ENCODE measurements at places on chromosomes 4 and X.
A peak's percentile ranks its signal among the peaks of the same experiment; 100 is the strongest.

GRCh38 chr4:185529413-185529812, 5.9 kb downstream of the PDLIM3 start:
- no peak for DNase-seq

GRCh38 chrX:5976332-5976731, 252.3 kb downstream of the NLGN4X start:
- no peak for DNase-seq

- no peak for DNase-seq
Observed at GRCh38 chr4:3336382-3337356, 43.8 kb downstream of the RGS12 start.

DNA sequence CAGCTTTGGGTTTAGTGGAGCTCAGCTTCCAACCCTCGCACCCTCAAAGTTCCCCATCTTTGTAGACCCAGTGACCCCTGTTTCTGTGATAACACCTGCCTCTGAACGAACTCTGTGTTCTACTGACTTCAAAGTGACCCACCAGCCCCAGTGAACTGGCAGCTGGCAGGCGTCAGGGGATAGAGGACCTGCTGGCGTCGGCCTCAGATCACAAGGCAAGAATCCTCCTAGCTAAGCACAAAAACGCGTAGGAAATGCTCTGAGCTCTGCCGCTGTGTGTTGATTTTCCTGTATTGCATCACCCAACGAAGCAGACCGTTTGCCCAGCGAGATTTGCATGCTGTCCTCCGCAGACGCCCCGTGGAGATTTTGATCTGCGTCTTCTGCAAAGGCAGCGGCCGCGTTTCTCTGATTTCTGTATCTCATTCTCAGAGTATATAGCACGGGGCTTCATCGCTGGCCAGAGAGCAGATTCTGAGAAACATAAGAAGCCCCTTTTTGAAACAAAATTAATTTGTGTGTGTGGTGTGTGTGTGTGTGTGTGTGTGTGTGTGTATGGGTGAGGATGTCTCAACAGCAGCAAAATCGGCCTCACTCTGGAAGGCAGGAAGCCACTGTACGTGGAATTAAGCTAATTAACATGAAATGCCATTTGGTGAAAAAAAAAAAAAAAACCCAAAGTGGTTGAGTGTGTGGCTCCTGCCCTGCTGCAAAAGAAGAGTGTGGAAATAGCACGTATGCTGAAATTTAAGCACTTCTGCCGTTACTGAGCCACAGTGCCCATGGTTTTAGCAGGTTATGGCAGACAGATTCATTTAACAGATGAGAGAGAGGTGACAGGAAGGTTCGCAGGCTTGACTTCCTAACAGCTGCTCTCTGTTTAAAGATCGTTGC, 29.2 kb upstream of the ASMTL start:
- no peak for DNase-seq

DNA sequence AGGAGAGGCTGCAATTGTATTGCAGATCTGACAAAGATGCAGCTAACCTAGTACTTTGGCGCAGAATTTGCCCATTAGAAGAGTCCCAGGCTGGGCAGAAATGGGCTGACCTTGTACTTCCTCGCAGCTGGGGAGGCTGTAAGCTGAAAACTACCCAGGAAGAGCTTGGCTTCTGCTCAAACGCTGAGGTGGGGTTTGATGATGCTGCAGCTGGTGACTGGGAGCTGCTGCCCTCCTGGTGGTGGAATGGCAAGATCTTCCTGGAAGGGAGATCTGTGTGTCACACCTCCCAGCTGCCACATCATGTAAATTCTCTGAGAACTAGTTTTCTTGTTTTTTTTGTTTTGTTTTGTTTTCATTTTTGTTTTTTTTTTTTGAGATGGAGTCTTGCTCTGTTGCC, 17.4 kb downstream of the CCNG2 start:
- DNase-seq = no peak

- DNase-seq = no peak
Observed at GRCh38 chr4:1728061-1728980, 7.0 kb downstream of the TACC3 start.

GRCh38 chrX:13693341-13693961, 4.5 kb downstream of the RAB9A start:
- DNase-seq = no peak

DNA sequence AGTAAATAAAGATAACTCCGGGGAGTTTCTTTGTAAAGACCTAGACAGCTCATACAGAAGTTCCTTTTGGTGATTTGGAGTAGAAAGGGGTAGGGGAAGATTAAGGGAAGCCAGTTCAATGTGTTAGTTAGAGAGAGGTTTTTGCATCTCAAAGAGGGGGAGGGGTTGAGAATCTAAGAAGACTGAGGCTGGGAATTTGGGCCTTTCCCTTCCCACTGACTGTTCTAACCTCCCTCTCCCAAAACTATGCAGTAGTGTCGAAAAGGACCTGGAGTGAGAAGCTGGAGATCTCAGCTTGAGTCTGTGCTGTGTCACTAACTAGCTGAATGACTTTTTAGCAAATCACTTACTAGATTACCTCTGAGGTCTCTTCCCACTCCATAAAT, 55.7 kb upstream of the CCDC160 start:
- DNase-seq = no peak

DNA sequence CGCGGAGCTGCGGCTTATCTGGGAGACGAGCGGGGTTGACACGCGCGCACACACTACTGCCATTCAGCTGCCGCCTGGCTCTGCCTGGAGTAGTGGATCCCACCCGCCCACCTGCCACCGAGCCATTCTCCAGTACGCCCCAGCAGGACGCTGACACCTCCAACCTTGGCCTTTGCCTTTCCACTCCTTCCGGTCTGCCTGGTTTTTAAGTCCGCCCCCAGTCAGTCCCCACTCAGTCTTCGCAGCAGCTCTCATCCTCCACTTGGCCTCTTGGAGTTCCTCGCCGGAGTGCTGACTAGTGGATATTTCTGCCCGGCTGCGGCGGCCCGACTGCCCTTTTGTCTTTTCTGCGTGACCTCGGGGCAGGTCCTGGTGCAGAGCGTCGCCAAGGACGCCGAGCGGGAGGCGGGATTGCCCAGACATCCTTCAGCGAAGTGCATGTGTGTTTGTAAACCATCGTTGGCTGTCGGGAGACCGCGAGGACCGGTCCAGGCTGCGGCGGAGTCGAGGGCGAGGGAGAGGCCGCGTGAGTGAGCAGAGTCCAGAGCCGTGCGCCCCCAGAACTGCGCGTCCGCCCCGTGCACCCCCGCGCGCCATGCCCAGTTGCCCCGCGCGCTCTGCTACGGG, 1.1 kb downstream of the SLIT2 start:
- no peak for DNase-seq

DNA sequence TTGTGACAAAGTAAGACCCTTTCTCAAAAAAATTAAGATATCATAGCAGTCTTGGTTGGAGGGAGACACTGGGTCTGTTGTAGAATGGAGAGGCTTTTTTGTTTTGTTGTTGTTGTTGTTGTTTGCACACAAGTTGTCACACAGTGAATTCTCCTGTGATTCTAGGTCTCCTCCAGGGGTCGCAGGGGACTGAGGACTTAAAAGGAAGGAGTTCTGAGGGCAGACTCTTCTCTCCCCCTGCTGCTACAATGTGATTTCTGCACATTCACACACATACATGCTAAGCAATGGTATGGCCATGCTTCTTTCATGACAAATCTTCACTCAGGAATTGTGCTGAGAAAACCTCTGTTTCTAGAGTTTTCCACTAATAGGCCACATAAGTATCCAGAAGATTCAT, 71.1 kb downstream of the ZNF732 start:
- no peak for DNase-seq

DNA sequence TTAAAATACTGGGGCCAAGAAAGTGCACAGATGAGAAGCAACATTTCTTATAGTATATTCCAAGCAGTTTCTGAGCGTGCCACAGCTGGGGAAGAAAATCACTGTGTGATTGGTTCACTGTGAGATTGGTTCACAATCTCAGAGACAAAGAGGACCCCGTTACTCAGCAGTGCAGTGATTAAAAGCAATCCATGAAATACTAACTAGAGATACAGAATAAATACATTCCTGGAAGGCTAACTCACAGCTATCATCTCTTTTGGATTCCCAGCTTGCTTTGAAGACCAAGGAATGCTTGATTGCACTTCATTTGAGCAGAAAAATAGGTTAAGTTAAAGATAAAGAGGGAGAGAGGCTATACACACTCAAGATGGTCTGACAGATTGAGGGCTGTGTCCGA, 132.1 kb upstream of the RAPGEF2 start:
- no peak for DNase-seq

GRCh38 chr4:80999943-81000342, 30.6 kb upstream of the BMP3 start:
- no peak for DNase-seq

DNA sequence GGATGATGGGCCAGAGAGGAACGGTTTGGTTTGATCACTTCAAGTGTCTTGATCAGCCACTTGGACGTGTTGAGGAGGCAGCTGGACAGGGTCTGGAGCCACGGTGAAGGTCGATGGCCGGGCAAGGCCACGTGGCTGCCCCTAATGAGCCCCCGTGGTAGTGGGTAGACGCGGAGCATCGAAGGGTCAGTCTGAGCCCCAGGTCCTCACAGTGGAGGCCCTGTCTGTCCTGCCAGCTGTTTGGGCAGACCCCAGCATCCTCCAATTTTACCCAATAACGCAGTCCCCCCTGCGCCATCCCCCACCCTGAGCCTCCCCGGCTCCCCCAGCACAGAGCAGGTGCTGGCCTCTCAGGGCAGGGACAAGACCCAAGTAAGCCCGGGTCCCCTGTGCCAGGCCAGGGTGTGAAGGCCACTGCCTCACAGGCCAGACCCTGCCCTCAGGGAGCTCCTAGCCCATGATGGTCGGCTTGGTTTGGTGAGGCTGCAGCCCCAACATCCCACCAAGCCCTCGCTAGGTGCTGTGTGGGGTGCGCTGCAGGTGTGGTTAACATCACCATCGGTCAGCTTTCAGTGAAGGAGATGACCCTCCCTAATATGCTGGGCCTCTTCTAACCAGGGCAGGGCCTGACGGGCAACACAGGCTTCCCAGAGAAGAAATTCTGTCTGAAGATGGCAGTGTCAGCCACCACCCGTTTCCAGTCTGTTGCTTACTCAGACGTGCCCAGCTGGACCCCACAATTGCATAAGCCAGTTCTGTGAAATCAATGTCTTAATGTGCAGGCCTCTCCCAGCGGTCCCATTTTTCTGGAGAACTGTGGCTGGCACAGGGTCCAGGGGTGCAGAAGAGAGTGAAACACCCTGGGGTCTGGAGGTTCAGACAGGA, 40.5 kb upstream of the NKX1-1 start:
- no peak for DNase-seq

DNA sequence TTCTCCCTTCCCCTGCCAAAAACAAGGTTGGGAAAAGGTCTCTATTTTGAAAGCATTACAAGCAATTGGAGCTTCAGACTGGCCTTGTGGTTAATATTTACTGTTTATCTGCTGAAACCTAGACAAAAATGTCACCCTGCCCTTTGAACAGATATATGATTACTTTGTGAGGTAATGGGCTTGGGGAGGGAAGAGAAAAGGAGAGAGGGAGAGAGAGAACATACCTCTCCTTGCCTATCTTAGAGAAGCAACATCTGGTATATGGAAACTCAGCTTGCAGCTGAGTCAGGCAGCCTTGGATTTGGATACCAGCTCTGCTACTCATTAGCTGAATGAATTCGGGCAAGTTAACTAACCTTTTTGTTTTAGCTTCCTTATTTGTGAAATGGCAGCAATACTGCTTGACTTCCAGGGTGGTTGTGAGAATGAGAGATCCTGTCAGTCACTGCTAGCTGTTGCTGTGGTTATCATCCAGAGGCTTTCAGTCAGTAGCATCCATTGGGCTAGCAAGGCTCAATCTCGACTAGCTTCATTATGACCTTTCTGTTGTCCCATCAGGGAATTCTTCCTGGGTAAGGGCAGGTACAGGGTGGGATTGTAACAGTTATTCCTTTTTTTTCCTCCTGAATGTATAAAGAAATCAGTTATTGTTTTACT, 41.1 kb downstream of the ZFX start:
- no peak for DNase-seq

DNA sequence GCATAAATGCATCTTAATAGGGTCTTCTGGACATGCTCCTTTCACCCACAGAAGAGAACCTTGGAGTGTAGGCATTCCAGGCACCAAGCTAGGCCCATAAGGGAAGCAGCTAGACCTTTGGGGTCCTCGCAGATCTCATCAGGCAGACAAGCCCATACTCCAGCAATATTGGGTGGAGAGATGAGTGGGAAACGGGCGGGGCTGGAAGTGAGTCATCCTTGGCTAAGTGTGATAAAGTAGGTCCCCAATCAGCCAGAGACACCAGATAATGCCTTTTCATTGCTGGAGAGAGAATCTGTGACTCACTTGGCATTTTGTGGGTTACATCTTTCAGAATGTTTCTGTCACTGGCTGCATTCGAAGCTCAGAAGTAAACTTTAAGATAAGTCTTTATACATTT, 133.3 kb upstream of the MBNL3 start:
- no peak for DNase-seq

DNA sequence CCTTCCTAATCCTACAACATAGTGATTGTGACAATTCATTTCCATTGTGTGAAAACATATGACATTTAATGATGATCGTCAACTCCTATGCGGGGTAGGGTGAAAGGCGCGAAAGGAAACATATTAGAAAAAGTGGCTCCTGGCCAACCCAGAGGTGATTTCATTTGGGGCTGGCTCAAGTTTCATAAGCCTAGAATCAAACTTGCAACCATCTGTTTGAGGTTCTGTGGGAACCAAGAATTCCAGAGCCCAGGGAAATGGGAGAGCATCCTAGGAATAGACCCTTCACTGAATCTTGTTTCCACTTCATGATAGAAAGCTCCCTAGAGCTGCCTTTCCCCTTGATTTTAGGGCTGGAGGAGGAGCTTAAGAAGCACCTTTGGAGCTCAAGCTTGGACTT, 101.3 kb upstream of the EGFL6 start:
- DNase-seq = no peak

GRCh38 chr4:125393825-125394224, 79.1 kb downstream of the FAT4 start:
- DNase-seq = no peak

DNA sequence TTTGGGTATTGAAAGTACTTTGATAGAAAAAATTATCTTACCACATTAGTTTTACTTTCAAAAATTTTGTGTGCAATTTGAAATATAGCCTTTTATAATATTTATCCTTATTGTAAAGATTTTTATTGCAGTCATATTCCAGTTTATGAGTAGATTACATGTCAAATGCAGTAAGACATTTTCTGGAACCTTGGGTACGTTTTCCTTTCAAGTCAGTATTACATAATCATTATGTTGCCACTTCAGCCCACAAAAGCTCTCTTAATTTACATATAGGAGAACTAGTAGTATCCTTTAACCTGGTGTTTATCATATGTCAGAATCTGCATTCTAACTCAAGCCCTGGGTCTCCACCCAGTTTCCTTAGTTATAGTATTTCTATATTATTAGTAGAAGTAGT, 98.5 kb downstream of the CENPC start:
- no peak for DNase-seq

GRCh38 chr4:57442831-57443291, 332.7 kb upstream of the IGFBP7 start:
- peak; percentile 31 for DNase-seq

- no peak for DNase-seq
Observed at GRCh38 chr4:38671592-38671940, 7.6 kb downstream of the KLF3 start.

- no peak for DNase-seq
Observed at GRCh38 chrX:30620125-30620524, 33.1 kb upstream of the GK start.

GRCh38 chrX:73214426-73215094, at the start of gene NAP1L2:
Gene NAP1L2 (minus strand): TSS chrX:73214851. CDS start chrX:73214492, 359 bp downstream.
- DNase-seq = peak; percentile 8

GRCh38 chr4:113998079-113998478, 18.6 kb upstream of the ARSJ start:
- DNase-seq = no peak
